ENCODE measurements at places on chromosomes 5 and 9.

- no peak for DNase-seq
Observed at GRCh38 chr5:123371575-123372179, 51.5 kb downstream of the CEP120 start.

GRCh38 chr9:135218331-135219225, 131.1 kb downstream of the OLFM1 start:
- no peak for DNase-seq

- DNase-seq = no peak
Observed at GRCh38 chr9:127144670-127145445, 22.4 kb upstream of the ANGPTL2 start.

- DNase-seq = no peak
Observed at GRCh38 chr9:14768405-14769229, 46.1 kb upstream of the CER1 start.

DNA sequence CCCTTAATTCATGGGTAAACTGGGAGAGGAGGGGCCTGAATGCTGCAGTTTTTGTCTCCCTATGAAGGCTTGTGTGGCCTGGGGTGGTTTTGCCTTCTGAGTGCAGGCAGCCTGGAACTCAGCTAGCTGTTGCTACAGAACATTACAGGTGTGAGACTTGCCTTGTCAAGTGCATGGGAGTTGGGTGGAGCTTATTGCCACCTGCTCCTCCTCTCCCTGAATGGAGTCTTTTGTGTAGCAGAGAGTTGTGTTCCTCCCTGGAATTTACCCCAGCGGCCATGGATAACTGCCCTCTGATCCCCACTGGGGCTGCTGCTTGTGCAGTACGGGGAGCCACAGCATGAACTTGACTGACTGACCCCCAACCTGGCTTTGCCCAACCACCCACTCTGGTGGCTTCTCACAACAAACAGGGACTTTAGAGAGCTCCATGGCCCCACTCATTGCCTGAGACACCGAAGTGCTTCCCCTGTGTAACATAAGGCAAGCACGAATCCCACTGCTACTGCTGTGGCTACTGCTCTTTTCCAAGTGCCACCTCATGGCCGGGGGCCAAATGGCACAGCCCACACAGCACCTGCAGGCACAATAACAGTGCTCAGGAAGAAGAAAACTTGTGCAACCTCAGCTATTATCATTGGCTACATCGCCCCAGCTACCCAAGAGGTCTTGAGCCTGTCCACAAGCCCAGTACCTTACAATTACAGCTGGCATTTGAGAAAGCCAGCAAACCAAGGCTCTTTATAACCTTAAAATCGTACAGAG, 942.9 kb downstream of the CDH18 start:
- no peak for DNase-seq

GRCh38 chr5:108257996-108258395, 123.9 kb downstream of the FBXL17 start:
- DNase-seq = no peak

DNA sequence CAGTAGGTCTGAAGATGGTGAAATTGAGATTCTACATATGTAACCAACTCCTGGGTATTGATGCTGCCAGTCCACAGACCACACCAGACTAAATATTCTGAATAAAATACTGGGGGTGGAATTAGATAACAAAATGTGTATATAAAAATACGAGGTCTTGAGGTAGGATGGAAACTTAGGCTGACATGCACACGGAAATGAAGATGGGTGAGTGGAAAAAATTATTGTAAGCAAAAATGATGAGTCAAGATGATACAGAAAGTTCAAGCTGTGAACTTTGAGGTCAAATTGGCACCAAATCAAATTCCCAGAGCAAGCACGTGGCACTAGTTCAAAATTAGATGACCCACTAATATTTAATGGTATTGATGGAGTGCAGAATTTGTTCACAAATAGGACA, 713.4 kb upstream of the ACO1 start:
- no peak for DNase-seq

GRCh38 chr5:67004730-67005350, 191.8 kb downstream of the CD180 start:
- no peak for DNase-seq

GRCh38 chr5:56202483-56202882, 30.6 kb downstream of the ANKRD55 start:
- DNase-seq = no peak

GRCh38 chr5:160230686-160231527, 1.6 kb downstream of the FABP6 start:
- DNase-seq = no peak

- DNase-seq = no peak
Observed at GRCh38 chr5:1545805-1546355, 22.1 kb upstream of the LPCAT1 start.

DNA sequence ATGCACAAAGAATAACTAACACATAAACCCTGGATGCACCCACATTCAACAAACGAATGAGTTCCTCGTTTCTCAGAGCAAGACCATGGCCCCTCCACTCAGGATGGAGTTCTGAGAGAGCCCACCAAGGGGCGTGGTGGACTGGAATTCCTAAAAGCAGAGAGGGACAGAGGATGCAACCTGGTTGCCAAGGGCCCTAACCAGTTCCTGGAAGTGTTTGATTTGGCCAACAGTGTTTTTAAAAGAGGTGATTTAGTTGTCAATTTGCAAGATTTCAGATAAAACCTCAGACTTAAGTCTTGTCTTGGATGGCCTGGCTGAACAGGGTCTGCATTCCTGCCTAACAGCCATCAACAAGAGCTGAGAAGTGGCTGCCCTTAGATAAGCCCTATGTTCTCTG, 34.4 kb downstream of the GLRA1 start:
- DNase-seq = no peak

DNA sequence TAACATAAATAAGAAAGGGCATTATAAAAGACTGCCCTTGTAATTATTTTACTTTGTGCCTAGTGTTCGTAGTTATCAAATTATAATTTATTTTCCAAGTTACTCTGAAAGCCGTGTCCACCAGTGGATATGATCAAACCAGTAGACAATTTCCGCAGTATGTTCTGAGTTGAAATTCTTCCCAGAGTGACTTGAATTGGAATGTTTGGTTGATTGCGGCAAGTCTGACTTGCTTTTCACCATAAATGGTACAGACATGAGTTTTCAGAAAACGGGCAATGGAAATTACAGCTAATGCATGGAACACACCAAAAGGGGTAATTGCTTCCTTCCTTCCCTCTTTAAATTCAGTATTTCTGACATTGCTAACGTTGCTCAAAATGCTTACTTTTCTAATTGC, 56.6 kb downstream of the CHSY3 start:
- DNase-seq = no peak

GRCh38 chr9:12884736-12885395, 110.0 kb downstream of the LURAP1L start:
- DNase-seq = no peak

GRCh38 chr5:72167257-72167656, 60.0 kb downstream of the MAP1B start:
- DNase-seq = no peak

DNA sequence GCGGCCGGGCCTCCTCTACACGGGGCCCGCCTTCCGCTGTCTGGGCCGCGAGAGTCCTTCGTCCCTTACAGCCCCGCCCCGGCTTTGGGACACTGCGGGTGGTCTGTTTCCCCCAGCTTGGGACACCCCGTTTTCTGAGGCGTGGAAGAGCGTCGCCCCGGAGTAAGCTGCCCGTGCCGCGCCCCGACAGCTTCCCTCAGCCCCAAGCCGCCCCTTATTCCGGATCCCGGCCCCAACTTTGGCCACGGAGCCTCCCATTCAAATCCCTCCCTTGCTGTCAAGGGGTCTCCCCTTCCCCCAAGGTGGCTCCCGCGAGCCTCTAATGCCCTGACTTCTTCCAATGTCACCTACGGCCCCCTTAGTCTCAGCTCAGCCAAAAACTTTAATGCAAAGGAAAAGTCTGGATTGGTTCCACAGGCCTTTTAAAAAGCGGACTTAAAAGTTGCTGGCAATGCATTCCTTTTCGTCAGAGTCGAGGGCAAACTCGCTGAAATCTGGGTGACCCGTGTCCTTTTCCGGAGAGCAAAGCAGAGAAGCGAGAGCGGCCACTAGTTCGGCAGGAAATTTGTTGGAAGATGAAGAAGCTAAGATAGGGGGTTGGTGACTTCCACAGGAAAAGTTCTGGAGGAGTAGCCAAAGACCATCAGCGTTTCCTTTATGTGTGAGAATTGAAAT, 19.8 kb downstream of the EXOSC2 start:
- no peak for DNase-seq

- no peak for DNase-seq
Observed at GRCh38 chr9:35966433-35966832, 8.5 kb upstream of the OR2S2 start.

DNA sequence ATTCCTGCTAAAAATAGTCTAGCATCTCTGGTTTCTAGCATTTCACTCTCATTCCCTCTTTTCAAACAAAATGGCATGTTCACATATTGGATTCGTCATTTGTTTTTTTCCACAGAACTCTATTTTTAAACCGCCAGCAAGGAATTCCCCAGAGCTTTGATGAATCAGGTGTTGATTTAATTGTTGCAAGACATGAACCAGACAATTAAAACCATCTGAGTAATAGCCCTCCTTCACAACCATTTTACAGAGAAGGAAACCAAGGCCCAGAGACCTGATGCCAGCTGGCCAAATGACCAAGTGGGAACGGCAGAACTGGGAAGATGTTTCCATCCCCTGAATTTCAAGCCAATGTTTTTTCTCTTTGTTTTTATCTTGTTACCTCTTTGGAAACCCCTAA, 167.0 kb downstream of the CAAP1 start:
- no peak for DNase-seq

DNA sequence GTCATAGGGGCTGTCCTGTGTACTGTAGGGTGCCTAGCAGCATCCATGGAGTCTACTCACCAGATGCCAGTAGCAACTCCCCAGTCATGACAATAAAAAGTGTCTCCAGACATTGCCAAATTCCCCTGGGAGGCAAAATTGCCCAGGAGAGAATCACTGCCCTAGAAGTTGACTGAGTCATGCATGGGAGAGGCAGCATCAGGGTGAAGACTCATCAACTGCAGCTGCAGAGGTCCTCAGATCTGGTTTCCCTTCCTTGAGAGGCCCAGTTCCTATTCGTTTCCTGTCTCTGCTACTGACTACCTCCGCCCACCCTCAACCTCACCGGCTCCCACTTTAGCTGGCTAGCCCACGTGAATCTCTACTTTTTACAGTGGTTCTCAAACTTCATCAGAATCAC, 88.6 kb upstream of the AGXT2 start:
- DNase-seq = no peak

GRCh38 chr9:94882966-94883641, 156.6 kb downstream of the AOPEP start:
- no peak for DNase-seq

- DNase-seq = no peak
Observed at GRCh38 chr9:112555101-112555643, 68.5 kb downstream of the KIAA1958 start.

GRCh38 chr9:69460012-69460411, 135.0 kb downstream of the ENTREP1 start:
- DNase-seq = no peak

DNA sequence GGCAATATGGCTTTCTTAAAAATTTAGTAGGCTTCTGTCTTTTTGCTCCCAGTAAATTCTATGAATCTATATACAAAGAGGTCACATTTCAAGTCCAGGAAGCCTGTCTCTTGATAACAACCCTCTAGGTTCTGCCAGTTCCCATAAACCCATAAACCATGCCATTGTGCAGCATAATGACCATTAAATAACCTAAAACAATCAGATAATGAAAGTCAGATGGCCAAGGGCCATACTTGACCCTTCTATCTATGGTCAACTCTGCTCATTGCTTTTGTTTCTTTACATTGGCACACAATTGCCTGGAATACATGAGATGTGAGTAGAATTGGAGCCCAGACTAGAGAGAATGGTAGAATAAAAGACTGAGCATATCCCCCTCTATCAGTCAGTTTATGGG, 305.4 kb upstream of the KIF2A start:
- no peak for DNase-seq

GRCh38 chr9:133897675-133898074, 94.4 kb downstream of the VAV2 start:
- no peak for DNase-seq

DNA sequence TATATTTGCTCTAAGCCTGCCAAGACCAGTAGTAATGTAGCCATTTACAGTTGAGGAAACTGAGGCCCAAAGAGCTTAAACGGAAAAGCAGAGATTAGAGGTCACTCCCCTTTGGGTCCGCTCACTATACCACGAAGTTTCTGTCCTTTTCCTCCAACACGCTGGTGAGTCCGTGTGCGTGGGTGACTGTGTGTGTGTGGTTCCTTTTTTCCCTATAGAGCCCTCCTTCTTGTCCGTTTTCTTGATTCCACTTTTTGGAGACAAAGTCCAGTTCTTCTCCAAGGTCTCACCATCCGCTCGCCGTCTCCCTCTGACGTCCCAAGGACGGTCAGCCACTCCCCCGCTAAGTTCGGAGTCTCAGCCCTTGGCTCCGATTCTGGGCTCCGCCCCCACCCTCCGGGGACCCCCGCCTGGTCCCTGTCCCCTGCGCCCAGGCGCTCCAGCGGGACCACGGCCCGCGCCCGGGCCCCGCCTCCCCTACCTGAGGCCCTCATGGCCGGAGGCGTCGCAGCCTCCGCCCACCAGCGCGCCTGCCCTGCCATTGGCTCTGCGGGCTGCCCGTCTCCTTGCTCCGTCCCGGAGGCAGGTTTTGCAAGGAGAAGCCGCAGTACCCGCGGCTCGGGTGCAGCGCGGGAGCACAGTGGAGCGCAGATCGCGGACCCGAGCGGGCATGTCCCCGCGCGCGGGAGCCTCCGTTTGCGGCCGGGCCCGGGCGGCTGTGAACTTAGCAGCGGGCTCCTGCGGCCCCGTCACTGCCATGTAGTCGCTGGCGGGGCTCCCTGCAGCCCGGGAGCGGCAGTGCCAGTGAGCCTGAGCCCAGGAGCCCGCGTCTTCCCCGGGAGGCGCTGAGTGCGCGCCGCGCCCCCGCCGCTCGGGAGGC, at the start of gene MAST4:
Gene MAST4, plus strand, starts transcription at position 638 of the 880 bp plus-strand sequence. CDS start 263 bp downstream, outside the sequence.
- peak; percentile 29 for DNase-seq

GRCh38 chr9:6471231-6471850, 58.3 kb downstream of the UHRF2 start:
- DNase-seq = no peak

DNA sequence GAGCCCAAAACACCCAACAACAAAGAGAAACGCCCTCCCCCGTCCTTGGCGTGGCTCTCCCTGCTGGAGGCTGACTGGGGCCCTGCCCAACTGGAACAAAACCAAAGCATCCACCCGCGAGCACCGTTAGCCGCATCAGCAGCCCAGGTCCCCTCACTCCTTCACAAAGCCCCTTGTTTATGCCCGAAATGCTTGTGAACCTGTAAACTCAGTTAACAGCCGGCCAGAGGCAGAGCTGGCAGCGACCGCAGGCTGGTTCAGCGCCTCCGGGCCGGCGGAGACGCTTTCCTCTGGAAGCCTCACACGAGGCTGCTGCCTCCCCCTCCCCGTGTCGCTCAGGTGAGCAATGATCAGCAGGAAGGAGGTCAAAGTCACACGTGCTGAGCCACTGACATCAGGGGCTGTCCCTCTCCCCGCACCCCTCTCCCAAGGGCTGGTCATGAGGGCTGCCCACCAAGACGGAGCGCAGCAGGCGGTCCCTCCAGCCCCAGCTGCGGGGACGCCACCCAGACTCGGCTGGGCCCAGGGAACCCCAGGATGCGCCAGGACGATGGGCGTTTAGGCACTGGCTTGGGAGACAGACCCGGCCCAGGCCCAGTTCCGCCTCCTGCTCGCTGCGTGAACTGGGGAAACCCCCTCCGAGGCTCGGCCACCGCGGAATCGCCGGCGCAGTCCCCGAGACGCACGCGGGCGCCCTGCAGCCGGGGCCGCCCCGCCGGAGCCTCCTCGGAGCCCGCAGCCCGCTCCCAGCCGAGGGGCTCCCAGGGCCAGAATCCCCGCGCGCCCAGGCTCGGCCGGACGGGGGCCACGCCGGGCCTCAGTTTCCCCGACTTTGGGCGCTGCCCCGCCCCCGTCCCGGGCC, 563 bp downstream of the SNAPC4 start:
- DNase-seq = no peak
